Stimulated activated CD4-positive, alpha-beta T cell treated with anti-CD3 and anti-CD28 coated beads, Interleukin-12 subunit alpha, Interleukin-12 subunit beta, amount 100 ng/mL, for 4 hours (primary cell): ENCODE measurements at places on chromosomes 4 and X.

- no peak for DNase-seq
These were observed 271.6 kb downstream of the GRIA3 start for GRCh38 chrX:123455693-123456092.

DNA sequence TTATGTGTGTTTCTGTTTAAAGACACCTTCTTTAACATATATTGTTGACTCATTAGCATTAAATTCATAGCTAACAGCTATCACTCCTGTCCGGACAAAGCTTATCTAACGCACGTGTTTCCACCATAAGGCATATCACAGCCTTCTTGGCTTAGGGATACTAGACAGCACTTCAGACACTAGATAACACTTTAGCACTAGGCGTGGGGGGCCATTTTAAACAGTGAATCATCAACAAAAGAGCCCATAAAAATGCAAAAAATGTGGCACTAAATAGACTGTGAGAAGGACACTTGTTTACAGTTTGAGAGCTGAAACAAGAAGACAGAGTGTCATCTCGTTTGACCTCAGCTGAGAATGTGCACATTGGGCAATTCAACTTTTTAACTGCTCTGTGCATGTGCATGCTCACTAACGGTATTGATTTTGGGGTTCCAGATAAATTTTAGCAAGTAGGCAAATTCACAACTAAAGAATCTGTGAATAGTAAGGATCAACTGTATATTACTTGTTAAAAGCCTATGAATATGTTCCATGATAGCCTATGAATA, 58.9 kb upstream of the RAI2 start:
- no peak for DNase-seq

DNA sequence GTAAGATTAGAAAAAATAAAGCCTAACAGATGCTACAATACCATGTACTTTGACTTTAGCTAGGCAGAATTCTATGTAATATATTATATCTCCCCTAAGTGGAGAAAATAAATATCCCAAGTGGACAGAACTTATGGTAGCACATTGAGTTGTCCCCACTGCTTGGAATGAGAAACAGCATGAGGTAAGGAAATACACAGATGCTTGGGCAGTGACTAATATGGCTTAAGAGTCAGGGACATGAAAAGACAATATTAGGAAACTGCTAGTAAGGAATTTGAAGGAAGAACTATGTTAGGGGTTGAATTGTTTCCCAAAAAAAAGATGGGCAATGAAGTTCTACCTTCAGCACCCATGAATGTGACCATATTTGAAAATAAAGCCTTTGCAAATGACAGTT, 2265.1 kb downstream of the PCDH7 start:
- DNase-seq: no peak

DNA sequence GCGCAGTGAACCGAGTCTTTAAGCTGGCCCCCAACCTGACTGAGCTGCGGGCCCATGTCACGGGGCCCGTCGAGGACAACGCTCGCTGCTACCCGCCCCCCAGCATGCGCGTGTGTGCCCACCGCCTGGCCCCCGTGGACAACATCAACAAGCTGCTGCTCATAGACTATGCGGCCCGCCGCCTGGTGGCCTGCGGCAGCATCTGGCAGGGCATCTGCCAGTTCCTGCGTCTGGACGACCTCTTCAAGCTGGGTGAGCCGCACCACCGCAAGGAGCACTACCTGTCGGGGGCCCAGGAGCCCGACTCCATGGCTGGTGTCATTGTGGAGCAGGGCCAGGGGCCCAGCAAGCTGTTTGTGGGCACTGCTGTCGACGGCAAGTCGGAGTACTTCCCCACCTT, 2.2 kb downstream of the PLXNA3 start:
- DNase-seq: no peak

- DNase-seq: no peak
These were observed 3.4 kb downstream of the PJA1 start for GRCh38 chrX:69161786-69162349.

- DNase-seq: no peak
These were observed 6.4 kb upstream of the UBA1 start for GRCh38 chrX:47187106-47187677.

- DNase-seq: no peak
These were observed 64.5 kb downstream of the PDE5A start for GRCh38 chr4:119564106-119564505.

- no peak for DNase-seq
These were observed 143.6 kb downstream of the ZAR1 start for GRCh38 chr4:48633657-48634056.
